Caki2 (cell line): ENCODE measurements at places on chromosomes 3 and 15. TPM values are rescaled to one million over a fixed set of nuclear protein-coding genes. Genes with fewer than 3 reads are reported as not detected.
A peak's percentile ranks its signal among the peaks of the same experiment; 100 is the strongest.

RBM15B gene
- total RNA-seq = 31.5 and 35.6 TPM in 2 replicates

ACKR4 gene
- total RNA-seq = not detected in 2 replicates

- DNase-seq = no peak
Observed at GRCh38 chr15:34651997-34652725, 68.7 kb upstream of the GOLGA8B start.

DNA sequence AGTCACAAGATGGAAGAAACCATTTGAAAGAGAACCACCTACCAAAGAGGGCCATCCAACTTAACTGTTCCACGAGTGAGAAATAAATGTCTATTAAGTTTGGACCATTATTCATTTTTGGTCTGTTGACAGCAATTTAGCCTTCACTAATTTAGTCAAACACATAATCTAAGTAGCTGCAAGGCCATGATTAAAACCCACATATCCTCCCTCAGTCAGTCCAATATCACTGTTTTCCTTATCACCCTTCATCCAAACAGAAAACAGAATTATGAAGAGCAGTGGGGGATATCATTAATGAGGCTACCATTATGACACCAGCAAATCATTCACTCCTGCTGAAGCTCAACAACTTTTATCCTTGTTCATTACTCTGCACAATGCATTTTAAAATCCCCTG is 52.0 kb downstream of the PIK3CB start:
- no peak for DNase-seq

- peak; percentile 52 for DNase-seq
Observed at GRCh38 chr15:77024273-77025082, 29.6 kb downstream of the PSTPIP1 start.

GRCh38 chr15:65083262-65083701 is 6.7 kb downstream of the KBTBD13 start:
- peak; percentile 37 for DNase-seq

DNA sequence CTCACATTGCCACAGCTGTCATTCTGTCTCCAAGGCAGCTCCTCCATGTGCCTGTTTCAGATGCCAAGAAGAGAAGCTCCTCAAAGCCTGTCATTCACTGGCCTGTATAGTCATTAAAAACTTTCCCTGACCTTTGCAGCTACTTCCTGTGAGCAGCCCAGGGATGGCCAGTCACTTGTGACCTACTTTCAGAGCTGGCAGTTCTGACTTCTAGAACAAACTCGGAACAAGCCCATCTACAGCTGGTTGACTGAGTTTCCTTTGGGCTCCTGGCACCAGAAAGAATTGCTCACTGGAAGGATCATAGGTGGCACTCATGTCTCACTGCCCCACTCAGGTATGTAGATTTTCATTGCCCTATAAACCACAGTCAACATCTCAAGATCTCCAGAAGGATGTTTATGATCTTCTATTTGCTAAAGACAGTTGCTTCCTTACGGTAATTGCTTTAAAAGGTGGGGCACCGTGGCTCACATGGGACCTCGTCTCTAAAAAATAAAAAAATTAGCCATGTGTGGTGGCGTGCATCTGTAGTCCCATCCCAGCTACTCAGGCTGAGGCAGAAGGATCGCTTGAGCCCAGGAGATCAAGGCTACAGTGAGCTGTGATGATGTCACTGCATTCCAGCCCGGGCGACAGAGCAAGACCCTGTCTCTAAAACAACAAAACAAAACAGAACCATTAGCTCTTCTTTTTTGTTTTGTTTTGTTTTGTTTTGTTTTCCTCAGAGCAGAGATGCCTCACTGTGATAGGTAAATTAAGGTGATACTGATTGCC is 11.2 kb upstream of the ATP13A3 start:
- DNase-seq = peak; percentile 71

- DNase-seq = peak; percentile 39
Observed at GRCh38 chr3:159672728-159673688, 315.6 kb upstream of the IL12A start.

DNA sequence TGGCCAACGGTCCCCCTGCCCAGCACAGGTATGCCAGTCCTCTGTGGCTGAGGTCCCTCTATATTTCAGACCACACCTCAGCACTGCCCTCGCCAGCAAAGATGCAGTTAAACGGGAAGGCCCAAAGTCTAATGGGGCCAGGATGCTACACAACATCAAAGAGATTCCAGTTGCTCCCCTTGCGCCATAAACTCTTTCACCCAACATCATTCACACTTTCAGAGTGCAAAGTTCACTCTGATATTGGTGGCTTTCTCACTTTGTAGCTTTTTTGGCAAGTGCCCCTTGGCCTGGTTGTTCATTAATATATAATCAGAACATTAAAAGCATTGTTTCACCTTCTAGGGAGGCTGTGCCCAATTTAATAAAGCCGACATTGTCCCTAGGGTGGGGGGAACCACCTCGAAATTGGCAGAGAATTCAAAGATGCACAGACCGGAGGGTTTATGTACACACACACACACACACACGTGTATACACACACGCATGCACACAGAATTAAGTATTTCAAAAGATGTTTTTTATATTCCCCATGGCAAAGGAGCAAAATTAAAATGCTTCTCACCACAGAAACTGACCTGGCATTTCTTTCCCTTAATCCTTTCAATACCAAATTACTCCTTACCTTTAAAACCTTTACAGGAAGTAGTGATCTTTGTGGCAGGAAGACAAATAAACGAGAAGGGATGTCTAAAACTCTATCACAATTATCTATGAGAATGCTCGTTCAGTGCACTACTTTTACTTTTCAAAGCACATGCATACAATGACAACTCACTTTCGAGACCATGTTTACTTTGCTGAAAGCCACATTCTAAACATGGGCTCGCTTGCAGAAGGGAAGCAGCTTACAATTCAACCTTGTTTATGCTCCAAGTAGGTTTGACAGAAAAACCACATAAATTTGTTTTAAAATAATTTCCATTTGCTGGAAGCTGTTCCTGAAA is 19.5 kb downstream of the LRIG1 start:
- no peak for DNase-seq

- DNase-seq = no peak
Observed at GRCh38 chr15:72964542-72964941, 87.7 kb upstream of the NEO1 start.
